Stimulated activated CD8-positive, alpha-beta memory T cell treated with anti-CD3 and anti-CD28 coated beads, Interleukin-12 subunit alpha, Interleukin-12 subunit beta, amount 100 ng/mL, for 4 hours (primary cell): ENCODE measurements at places on chromosomes 1 and 21.

DNA sequence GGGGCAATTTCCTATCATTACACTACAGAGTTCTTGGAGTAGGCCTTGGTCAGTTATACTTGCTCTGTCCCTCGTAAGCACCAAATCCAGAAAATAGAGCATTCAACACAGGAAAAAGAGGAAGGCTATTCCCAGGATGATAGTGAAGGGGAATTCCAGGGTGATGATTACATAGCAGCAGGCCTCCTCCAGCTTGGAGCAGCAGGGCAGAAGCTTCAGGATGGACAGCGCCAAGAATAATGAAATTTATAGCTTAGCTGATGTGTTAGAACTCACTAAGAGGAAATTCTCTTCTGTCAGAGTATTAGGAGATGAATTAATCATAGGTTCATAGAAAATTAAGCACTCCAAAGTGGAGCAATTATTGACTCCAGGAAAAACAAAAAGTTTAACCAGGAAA lies 10.8 kb upstream of the SMAP2 start:
- no peak for DNase-seq

- no peak for DNase-seq
Measured at GRCh38 chr21:41018431-41018830, 149.5 kb upstream of the BACE2 start.

DNA sequence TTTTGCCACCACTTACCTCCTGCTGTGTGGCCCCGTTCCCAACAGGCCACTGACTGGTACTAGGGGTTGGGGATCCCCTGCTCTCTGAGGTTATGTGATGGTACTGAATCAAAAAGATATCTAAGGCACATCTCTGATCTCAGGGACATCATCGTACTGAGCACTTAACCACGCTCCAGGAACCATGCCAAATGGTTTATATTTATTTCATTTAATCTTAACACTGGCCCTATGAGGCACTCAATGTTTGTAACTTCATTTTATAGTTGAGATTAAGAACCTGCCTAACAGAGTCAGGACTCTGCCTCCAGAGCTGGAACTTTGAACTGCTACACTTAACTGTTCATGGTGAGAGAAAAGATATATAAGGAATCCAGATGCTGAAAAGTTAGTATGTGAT lies 98.0 kb upstream of the HP1BP3 start:
- DNase-seq, result no peak

DNA sequence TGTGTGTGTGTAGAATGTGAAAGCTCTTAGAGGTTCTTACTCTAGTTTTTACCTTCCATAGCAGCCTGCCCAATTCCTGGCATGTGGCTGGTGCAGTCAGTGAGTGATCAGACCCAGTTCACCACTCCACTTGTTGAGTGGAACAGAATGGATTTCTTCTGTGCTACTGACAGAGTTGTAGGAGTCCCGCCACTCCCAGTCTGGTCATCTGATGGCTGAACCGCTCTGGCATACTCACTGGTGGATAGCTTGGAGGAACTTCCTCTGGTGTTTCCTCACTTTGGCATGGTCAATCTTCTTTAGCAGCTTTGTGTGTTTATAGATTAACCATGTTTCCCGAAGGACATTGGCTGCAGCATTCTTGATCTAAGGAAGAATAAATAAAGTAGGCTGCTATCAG lies 106.7 kb upstream of the ADAR start:
- no peak for DNase-seq

- DNase-seq, result no peak
Measured at GRCh38 chr1:15282038-15282437, 35.0 kb downstream of the FHAD1 start.

DNA sequence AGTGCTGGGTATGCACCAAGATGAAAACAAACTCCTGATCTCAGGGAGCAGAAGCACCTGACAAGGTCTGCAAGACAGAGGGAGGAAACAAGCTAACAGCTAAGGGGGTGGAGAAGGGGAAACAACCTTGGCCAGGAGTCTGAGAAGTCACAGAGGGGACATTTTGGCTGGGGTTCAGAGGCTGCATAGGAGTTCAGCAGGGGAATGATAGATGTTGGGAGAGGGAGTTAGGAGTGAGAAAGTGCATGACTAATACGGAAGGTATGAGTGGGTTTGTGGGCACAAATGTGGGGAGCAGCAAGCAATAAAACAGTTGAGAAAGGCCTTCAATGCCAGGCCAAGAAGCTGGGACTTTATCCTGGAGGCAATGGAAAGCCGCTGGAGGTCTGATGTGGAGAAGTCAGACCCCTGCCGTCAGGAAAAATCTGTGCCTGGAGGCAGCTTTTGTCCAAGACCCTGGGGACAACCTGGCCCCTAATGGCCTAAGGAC lies 16.4 kb downstream of the EPHA2 start:
- DNase-seq, result no peak

- no peak for DNase-seq
Measured at GRCh38 chr1:165883056-165883455, 55.6 kb downstream of the UCK2 start.

- no peak for DNase-seq
Measured at GRCh38 chr1:95002540-95003432, 70.0 kb downstream of the ALG14 start.

GRCh38 chr1:168714012-168714411 lies 15.0 kb downstream of the DPT start:
- no peak for DNase-seq

DNA sequence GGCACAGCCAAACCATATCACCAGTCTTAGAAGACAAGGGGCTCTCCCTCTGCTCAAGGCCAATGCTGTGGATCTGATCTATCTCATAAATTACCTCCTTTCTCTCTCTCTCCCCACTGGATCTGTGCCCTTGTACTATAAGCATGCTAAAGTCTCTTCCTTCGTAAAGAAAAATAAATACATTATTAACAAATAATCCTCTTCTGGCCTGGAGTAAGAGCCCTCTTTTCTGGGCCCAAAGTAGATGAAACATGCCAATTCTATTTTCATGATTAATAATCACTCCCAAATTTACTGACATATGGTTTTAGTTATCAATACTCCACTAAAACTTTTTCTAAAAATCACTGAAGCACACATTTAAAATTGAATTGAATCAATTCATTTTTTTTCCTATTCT lies 889.7 kb downstream of the ADGRL2 start:
- DNase-seq, result no peak
